MCF 10A (cell line): ENCODE measurements at places on chromosomes 2 and 18. TPM values are rescaled to one million over a fixed set of nuclear protein-coding genes. Genes with fewer than 3 reads are reported as not detected.

GRCh38 chr2:34229998-34230397 lies 630.9 kb upstream of the FAM98A start:
- no peak overlapping the region for H3K4me3 ChIP-seq
- no peaks in the 10 kb centered on the region for H3K27me3 ChIP-seq
- no peaks in the 10 kb centered on the region for H3K36me3 ChIP-seq
- peaks cover 8% of the 10 kb centered on the region for H3K4me1 ChIP-seq

DNA sequence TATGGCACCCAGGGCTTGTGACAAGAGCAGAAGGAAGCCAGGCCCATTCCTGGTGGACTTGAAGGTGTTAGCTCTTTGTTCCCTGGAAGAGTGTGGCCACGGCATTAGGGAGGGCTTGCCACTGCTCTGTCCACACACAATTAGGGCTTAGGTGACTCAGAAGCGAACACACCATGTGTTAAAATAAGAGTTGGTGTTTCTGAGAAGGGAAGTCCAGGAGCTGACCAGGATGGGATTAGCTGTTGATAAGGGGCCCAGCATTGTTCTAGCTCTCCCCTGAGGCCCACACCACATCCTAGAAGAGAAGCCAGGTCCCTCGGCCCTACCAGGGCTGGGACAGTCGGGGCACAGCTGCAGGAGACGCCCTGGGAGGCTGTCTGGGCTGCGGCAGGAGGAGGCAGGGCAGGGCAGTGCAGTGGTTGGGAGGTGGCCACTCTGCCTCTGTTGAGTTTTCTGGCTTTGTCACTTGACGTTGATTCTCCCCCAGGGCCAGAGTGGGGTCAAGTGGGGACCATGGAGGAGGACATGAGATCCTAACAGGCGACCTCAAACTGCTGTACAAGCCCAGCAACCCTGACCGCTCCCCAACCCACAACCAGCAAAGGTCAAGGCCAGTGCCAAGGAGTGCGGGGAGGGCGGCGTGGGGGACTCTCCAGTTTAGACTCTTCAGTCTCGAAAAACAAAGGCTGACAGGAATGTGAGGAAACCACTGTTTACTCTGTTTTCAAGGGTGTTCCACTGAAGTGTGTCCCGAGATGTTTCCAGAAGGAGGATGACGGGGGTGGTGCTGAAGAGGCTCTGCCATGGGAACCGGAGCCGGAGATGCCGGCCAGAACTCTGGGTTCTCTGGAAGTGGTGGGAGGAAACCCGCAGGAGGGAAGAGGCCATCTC lies 16.8 kb downstream of the GNLY start:
- peak overlapping the region; percentile 87 for H3K27ac ChIP-seq
- DNase-seq, result peak; percentile 50
- H3K4me1 ChIP-seq, result peaks cover 36% of the 10 kb centered on the region
- no peak overlapping the region for H3K4me3 ChIP-seq

DNA sequence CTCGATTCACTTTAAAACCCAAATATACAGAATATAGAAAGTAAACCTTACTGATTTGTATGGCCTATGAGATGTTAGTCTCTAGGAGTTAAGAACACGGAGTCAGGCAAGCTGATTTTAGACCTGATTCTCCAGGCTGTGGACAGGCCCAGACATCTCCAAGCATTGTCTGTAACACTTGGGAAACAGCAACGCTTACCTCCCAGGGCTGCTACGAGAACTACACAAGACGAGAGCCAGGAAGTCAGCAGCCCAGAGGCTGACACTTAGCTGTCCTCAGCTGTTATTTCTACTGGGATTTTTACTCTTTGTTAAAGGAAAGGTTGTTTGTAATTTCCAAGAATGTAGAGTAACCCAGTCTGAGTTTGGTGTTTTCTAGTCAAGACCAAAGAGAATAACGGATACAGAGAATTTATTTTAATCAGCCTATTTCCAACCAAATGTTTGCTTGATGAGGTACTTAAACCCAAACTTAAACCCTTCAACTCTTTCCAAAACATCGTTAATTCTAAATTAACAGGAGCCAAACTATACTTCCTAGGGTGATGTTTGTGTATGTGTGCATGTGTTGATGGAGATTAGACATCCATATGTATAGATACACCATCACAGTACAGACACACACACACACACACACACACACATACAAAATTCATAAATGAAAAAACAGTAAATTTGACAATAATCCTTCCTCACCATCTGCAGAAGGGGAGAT lies 123.4 kb downstream of the LAMA1 start:
- DNase-seq, result peak; percentile 58
- peak overlapping the region; percentile 59 for H3K4me3 ChIP-seq
- H3K4me1 ChIP-seq, result peaks cover 15% of the 10 kb centered on the region
- H3K27ac ChIP-seq, result peak overlapping the region; percentile 90

- no peak for DNase-seq
- no peaks in the 10 kb centered on the region for H3K36me3 ChIP-seq
- H3K4me3 ChIP-seq, result no peak overlapping the region
These were observed 89.9 kb upstream of the STON1 start for GRCh38 chr2:48440103-48440390.

GRCh38 chr2:199441759-199442158 lies 16.0 kb downstream of the SATB2 start:
- H3K27me3 ChIP-seq, result no peaks in the 10 kb centered on the region
- H3K27ac ChIP-seq, result no peak overlapping the region
- H3K36me3 ChIP-seq, result no peaks in the 10 kb centered on the region
- no peak overlapping the region for H3K4me3 ChIP-seq

- H3K4me1 ChIP-seq, result peaks cover 4% of the 10 kb centered on the region
- DNase-seq, result no peak
- H3K36me3 ChIP-seq, result no peaks in the 10 kb centered on the region
- no peak overlapping the region for H3K27ac ChIP-seq
These were observed 2114.1 kb upstream of the PIK3C3 start for GRCh38 chr18:39840856-39841481.

DNA sequence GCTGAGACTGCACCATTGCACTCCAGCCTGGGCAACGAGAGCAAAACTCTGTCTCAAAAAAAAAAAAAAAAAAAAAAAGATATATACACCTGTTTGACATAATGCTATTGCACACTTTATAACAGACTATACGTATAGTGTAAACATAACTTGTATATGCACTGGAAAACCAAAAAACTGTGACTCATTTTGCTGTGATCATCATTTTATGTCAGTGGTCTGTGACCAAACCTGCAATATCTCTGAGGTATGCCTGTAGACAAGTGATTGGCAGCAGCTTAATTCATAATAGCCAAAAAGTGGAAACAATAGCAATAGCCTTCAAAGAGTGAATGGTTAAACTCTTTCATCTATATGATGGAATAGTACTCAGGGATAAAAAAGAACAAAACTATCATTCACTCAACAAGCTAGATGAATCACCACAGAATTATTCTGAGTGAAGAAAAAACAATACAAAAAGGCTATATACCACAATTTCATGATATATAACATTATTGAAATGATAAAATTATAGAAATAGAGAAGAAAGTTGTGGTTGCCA lies 6.1 kb downstream of the C2orf76 start:
- H3K4me1 ChIP-seq, result peaks cover 11% of the 10 kb centered on the region
- no peak overlapping the region for H3K4me3 ChIP-seq
- no peak overlapping the region for H3K27ac ChIP-seq
- DNase-seq, result no peak
- H3K27me3 ChIP-seq, result no peaks in the 10 kb centered on the region
- H3K36me3 ChIP-seq, result peaks cover 1% of the 10 kb centered on the region

Gene GAREM2
- total RNA-seq, result 0.23 and 1.7 TPM in 2 replicates

DNA sequence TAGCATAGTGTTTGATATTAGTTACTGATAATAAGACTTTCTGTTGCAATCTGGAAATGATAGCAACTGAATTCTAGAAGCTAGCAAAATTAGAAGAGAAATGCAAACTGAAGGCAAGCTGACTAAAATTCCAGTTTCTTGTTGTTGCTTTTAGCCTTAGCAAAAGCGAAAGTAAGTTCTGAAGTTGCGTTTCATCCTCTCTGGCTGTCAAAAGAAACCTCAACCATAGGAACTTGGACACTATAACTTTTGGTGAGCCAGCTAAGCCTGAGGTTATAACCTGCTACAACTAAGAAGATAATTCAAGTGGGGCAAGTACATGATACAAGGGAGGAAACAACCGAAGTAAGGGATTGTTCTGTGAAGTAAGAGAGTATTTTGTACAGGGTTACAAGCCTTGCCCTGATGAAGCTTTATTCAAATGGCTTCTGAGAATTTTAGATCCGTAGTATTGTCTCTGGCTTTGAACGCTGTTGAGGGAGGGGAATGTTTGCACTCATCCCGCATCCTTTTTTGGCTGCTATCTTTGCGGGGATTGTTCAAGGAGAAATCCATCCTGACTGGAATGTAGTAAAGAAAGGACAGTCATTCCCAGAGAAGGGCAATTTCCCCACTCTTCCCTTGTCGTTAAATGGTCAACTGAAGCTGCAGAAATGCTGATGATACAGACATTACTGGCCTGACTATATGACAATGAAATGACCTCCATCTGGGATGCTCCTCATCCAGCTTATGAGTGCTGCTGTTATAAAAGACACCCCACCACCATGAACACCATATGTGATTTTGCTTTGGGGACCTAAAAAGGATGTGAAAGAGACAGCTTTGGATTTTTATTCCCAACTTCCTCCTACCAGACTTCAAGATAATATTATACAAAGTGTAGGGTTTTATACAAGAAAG lies 7.0 kb upstream of the TMX3 start:
- no peak overlapping the region for H3K27ac ChIP-seq
- no peak for DNase-seq
- H3K4me3 ChIP-seq, result peak overlapping the region; percentile 53
- no peaks in the 10 kb centered on the region for H3K27me3 ChIP-seq

- no peaks in the 10 kb centered on the region for H3K4me1 ChIP-seq
- no peak overlapping the region for H3K4me3 ChIP-seq
- no peaks in the 10 kb centered on the region for H3K36me3 ChIP-seq
- DNase-seq, result no peak
- H3K27ac ChIP-seq, result no peak overlapping the region
These were observed 45.6 kb downstream of the INSIG2 start for GRCh38 chr2:118133916-118134315.

- peaks cover 19% of the 10 kb centered on the region for H3K4me1 ChIP-seq
- H3K27me3 ChIP-seq, result no peaks in the 10 kb centered on the region
- H3K36me3 ChIP-seq, result no peaks in the 10 kb centered on the region
- DNase-seq, result peak; percentile 73
- peak overlapping the region; percentile 92 for H3K27ac ChIP-seq
These were observed 106.1 kb upstream of the ALKAL2 start for GRCh38 chr2:393711-394696.

Gene BOLL
- not detected in 2 replicates for total RNA-seq

- H3K4me1 ChIP-seq, result no peaks in the 10 kb centered on the region
- peak; percentile 47 for DNase-seq
- no peaks in the 10 kb centered on the region for H3K36me3 ChIP-seq
- H3K27me3 ChIP-seq, result no peaks in the 10 kb centered on the region
These were observed 6.6 kb upstream of the OXER1 start for GRCh38 chr2:42770288-42771131.

- peak overlapping the region; percentile 93 for H3K4me3 ChIP-seq
- DNase-seq, result peak; percentile 79
- H3K27ac ChIP-seq, result no peak overlapping the region
- H3K36me3 ChIP-seq, result peaks cover 5% of the 10 kb centered on the region
- H3K27me3 ChIP-seq, result no peaks in the 10 kb centered on the region
- H3K4me1 ChIP-seq, result peaks cover 19% of the 10 kb centered on the region
These were observed 1.7 kb downstream of the ARHGAP28 start for GRCh38 chr18:6731222-6731596.

GRCh38 chr2:17416884-17417391 lies 101.3 kb downstream of the RAD51AP2 start:
- H3K27me3 ChIP-seq, result no peaks in the 10 kb centered on the region
- peak overlapping the region; percentile 88 for H3K27ac ChIP-seq
- no peaks in the 10 kb centered on the region for H3K36me3 ChIP-seq
- peaks cover 20% of the 10 kb centered on the region for H3K4me1 ChIP-seq
- DNase-seq, result peak; percentile 94

DNA sequence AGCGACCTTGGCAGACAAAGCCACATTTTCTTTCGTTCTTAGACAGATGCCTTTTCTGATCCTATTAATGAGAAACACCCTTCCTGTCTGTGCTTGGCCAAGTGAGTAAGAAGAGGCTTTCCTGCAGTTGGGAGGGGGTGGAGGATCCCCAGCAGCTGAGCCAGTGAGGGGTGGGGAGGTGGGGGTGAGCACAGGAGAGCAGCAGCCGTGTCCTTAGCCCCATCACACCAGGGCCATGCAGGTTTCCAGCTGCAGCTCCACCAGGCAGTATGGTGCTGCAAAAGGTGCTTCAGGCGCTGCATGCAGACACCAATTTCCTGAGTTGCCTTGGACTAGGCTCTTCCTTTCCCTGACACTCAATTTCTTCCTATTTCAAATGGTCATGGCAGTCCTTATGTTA lies 123.3 kb upstream of the SIX2 start:
- H3K27ac ChIP-seq, result no peak overlapping the region
- no peaks in the 10 kb centered on the region for H3K36me3 ChIP-seq
- H3K4me3 ChIP-seq, result no peak overlapping the region
- no peak for DNase-seq
- H3K4me1 ChIP-seq, result no peaks in the 10 kb centered on the region

- no peak overlapping the region for H3K4me3 ChIP-seq
- H3K36me3 ChIP-seq, result peaks cover 93% of the 10 kb centered on the region
- no peak for DNase-seq
- H3K27me3 ChIP-seq, result no peaks in the 10 kb centered on the region
- H3K27ac ChIP-seq, result no peak overlapping the region
These were observed 16.5 kb upstream of the TTC27 start for GRCh38 chr2:32611366-32611765.

GRCh38 chr2:228066126-228066798 lies 115.2 kb downstream of the SPHKAP start:
- no peak overlapping the region for H3K4me3 ChIP-seq
- DNase-seq, result no peak
- no peaks in the 10 kb centered on the region for H3K36me3 ChIP-seq
- no peaks in the 10 kb centered on the region for H3K4me1 ChIP-seq

GRCh38 chr2:69099541-69099940 lies 86.6 kb downstream of the ANTXR1 start:
- no peaks in the 10 kb centered on the region for H3K27me3 ChIP-seq
- no peaks in the 10 kb centered on the region for H3K4me1 ChIP-seq
- no peak overlapping the region for H3K4me3 ChIP-seq
- H3K36me3 ChIP-seq, result peaks cover 29% of the 10 kb centered on the region
- no peak overlapping the region for H3K27ac ChIP-seq

Gene ARMC9
- 16.5 and 19.8 TPM in 2 replicates for total RNA-seq

Gene NOSTRIN
- 0.44 and 0.51 TPM in 2 replicates for total RNA-seq

DNA sequence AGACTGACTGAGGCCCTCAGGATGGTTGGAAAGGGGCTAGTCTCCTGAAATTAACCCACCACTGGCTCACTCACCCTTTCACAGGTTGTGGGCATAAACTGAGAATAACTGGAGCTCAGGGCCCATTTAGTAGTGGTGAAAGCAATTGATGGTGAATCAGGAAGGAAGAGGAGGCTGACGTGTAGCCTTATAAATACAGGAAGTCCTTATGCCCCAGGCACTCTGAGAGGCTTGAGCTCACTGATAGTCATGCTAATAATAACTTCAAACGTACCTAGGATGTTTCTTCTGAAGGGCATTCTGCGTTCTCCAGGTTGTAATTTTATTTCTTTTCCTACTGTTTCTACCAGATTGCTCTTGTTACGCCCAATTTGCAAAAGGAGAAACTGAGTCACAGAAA lies 328.4 kb downstream of the CLIP4 start:
- H3K36me3 ChIP-seq, result no peaks in the 10 kb centered on the region
- H3K4me1 ChIP-seq, result peaks cover 9% of the 10 kb centered on the region
- DNase-seq, result peak; percentile 44
- no peaks in the 10 kb centered on the region for H3K27me3 ChIP-seq

- peaks cover 18% of the 10 kb centered on the region for H3K36me3 ChIP-seq
- no peak for DNase-seq
- peak overlapping the region; percentile 47 for H3K27ac ChIP-seq
- no peaks in the 10 kb centered on the region for H3K27me3 ChIP-seq
These were observed 195.7 kb downstream of the SMAD7 start for GRCh38 chr18:48754993-48755473.

GRCh38 chr2:105442056-105442455 lies 43.2 kb upstream of the FHL2 start:
- no peaks in the 10 kb centered on the region for H3K36me3 ChIP-seq
- no peak overlapping the region for H3K4me3 ChIP-seq
- H3K4me1 ChIP-seq, result peaks cover 6% of the 10 kb centered on the region
- DNase-seq, result no peak
- H3K27me3 ChIP-seq, result no peaks in the 10 kb centered on the region
